ENCODE measurements at places on chromosomes 16 and 17. TPM values are rescaled to one million over a fixed set of nuclear protein-coding genes. Genes with fewer than 3 reads are reported as not detected.
A peak's percentile ranks its signal among the peaks of the same experiment; 100 is the strongest.

GRCh38 chr16:3716831-3717234 is 491 bp downstream of the TRAP1 start:
- DNase-seq: no peak

DNA sequence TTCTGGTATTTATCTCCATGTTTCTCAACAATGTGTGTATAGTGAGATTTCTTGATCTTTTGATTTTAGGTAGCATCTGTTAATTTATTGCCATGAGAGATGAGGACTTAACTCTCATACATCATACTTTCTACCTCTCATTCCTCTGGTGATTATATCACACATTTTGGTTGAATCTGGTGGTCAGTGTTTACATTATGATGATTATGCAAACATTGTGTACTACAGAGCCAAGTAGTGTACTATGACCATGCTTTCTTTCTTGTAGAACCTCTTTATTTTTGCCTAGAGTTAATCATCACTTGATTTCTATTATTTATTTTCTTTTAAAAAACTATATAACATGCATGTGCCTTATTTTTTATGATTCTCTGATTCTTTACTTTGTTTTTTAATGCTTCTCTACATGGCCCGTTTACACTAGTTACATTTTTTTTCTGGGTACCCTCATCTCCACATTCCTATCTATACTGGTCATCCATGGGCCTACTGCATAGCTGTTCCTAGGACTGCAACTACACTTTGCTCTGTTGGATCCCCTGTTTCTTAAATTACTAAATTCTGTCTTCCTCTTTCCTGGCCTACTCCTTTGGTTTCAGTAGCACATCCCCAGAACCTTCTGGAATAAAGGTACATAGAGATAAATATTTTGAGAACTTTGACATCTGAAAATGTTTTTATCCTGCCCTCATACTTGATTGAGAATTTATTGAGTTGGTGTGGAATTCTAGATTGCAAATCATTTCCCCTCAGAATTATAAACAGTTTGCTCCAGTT is 63.0 kb upstream of the LRRC37A3 start:
- DNase-seq: no peak

DNA sequence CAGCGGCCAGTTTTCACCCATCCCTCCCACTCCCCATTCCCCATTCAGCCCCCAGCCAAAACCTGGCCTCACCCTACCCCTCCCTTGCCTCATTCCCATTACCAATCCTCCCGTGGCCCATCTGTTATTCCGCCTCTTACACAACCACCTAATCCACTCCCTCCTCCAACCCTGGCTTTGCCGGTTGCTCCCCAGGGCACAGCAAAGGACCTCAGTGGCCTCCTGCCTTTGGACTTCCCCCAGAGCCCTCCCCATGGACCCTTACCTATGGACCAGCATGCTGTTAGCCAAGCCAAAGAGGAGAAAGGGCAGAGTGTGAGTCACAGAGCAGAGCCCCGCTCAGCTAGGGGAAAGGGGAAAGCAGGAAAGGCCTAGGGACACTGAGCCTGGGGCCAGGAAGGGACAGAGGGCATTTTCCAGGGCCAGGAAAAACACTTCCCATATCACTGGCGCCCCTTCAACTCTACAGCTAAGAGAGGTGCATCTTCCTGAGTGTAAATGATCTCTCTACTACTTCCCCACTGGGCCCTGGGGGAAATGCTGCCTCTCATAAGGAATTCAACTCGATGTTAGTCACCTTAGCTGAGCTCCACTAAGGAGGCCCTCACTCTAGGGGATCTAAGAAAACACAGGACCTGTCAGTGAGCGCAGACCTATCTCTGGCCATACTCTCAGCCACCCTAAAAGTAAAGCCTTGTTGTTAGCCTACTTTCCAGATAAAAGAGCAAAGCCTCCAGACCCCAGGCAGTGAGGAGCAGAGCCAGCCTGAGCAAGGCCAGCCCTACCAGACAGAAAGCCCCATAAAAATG is 10.6 kb downstream of the PEMT start:
- DNase-seq: no peak

Gene NACA2
- polyA plus RNA-seq: 2.4 TPM

Gene ZNF18
- 12.0 TPM for polyA plus RNA-seq

Gene KRTAP1-5
- not detected for polyA plus RNA-seq

DNA sequence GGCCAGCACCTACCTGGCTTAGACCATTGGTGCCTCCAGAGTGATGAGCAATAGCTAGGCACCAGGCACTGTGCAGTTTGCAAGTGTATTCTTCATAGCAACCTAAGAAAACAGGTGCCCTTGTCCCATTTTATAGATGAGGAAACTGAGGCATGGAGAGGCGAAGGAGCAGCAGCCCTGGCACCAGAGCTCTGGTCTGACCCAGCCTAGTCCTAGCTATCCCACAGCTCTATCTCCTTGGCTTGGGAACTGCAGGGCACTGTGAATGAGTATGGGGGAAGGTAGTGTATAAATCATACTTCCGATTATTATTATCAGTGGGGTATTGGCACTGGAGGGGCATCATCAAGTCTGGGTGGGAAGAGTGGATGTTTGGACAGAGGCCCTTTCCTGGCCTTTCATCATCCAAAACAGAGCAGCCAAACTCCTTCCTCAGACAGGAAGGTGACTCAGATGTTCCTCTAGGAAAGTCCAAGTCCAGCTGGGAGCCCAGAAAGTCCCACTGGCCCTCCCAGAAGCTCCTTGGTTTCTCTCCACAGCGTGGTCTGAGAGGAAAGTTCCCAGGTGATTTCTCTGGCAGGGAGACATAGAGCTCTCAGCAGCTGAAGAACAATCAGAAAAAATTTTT is 32.0 kb upstream of the PLLP start:
- DNase-seq: no peak

GRCh38 chr17:4163951-4164350 is 21.0 kb downstream of the CYB5D2 start:
- no peak for DNase-seq

DNA sequence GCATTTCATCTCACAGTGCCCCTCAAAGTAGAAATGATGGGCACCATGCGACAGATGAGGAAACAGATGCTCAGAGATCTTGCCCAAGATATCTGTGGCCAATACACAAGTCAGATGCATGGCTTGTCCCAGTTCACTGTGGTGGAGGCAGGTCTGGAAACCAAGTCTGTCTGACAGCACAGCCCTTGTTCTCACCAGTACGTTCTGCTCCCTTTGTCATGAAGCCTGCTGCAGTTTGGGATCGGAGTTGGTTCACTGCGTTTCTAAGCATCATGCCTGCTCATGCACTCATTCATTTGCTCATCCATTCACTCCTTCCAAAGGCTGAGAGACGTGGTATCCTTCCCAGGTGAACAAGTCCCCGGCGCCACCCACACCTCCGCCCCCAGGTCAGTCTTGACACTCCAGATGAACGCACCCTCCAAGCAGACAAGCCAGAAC is 27.2 kb upstream of the MEAK7 start:
- DNase-seq: no peak

Gene FBXL16
- polyA plus RNA-seq: 2.7 TPM

DNA sequence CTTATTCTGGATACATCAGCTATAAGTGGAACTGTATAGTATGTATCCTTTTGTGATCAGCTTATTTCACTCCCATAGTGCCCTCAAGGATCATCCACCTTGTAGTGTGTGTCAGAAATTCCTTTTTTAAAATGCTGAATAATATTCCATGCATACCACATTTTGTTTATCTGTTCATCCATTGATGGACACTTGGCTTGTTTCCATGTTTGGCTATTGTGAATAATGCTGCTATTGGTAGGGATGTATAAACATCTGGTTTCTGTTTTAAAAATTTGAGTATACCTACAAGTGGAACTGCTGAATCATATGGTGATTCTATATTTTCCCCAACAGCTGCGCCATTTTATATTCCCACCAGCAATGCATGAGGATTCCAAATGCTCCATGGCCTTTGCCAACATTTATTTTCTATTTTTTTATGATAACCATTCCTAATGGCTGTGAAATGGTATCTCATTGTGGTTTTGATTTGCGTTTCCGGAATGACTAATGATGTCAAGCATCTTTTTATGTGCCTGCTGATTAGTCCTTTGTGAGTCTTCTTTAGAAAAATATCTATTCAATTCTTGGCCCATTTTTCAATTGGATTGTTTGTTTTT is 11.6 kb downstream of the RCVRN start:
- DNase-seq: no peak

- peak; percentile 64 for DNase-seq
Measured at GRCh38 chr17:74864866-74865395, 5.2 kb upstream of the GRIN2C start.

GRCh38 chr17:45992175-45992574 is 6.9 kb upstream of the STH start:
- no peak for DNase-seq

Gene RAPGEFL1
- polyA plus RNA-seq: 9.0 TPM

Gene PLA2G10
- polyA plus RNA-seq: 0.26 TPM

- DNase-seq: no peak
Measured at GRCh38 chr16:84137769-84138357, 7.1 kb downstream of the HSDL1 start.

DNA sequence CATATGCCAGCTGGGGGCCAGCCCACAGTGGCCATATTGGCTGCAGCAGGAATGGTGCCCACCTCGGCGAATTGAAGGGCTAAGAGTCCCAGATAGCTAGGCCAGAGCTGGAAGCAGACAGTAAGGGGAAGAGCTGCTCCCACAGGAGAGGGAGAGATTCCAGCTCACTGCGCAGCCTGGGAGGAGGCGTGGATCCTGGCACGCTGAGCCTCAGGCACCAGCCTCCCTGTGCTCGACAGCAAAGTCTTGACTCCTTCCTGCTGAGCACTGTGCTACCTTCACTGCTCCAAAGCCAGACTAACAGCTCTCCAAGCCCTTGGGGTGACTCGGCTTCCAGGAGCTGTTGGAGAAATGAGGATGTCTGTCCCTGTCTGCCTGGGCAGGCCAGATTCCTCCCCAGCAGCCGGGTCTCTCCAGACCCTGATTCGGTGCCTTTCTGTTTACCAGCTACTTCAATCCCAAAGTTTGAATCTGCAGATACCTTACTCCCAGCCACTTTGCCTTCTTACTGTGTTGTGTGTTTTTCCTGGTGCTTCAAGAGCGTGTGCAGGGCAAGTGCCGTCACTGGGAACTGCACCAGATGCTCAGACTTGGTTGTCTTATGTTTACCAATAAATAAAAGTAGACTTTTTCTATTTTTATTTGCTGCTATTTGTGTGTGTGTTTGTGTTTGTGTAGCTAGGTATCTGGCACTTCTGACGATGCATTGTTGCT is 9.1 kb downstream of the CBX2 start:
- DNase-seq: no peak

Gene TP53TG3C
- not detected for polyA plus RNA-seq

DNA sequence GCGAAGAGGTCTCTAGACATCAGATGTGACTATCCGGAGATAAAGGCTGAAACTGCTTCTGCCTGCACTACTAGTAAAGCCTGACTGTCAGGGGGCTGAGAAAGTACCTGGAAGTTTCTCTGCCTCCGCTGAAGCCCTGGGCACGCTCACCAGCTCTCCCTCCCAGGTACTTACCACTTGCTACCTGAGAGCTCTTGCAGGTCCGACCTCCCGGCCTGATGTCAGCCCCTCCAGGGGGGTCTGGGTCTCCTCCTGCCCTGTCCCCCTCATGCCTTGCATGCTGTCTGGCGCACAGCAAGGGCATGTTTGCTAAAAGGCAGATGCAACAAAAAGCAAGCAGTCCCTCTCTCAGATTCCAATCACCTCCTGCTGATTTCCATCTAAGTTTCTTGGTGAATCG is 17.4 kb downstream of the ZDHHC7 start:
- DNase-seq: no peak

GRCh38 chr17:29390851-29391631 is 878 bp downstream of the TAOK1 start:
- peak; percentile 37 for DNase-seq

Gene GP1BA
- 1.9 TPM for polyA plus RNA-seq

- no peak for DNase-seq
Measured at GRCh38 chr16:11136600-11136999, 119.4 kb downstream of the SOCS1 start.

DNA sequence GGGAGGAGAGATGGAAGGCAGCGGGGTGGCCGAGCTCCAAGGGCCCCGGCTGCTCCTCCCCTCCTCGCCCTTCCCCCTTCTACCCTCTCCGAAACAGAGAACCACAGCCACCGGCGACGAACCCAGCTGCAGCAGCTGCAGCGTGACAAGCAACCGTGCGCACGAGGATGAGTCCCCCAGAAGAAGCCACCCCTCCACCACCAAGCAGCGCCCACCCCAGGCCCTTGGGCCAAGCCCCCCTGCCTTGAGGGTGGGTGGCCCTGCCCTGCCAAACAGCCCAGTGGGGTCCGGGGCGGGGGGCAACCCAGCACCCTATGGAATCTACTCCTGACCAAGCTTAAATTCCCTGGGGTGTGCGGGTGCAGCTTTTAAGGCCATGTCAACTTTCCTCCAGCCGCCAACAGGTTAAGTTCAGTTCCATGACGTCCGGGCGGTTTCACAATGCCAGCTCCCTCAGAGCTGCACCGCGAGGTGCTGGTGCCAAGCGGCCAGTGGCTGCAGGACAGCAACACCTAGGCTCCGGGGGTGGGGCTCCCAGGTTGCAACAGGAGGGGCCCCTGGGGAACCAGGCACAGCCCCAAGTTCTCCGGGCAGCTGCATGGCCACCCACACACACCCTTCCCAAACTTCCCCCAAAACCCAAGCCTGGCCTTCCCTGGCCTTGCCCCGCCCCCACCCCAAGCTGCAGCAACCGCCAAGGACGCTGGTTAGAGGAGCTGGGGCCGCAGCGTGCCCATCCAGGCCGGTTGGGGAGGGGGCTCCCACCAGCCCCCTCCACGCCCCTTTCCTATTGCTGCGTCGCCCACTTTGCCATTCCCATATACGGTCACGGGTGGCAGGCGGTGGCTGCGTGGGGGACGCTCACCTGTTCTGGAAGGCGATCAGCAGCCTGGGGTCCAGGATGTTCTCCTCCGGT is 2.0 kb downstream of the CBX4 start:
- no peak for DNase-seq

Measured in renal cortex interstitium (tissue), 15 donors.